ENCODE measurements at places on chromosomes 4 and X. TPM values are rescaled to one million over a fixed set of nuclear protein-coding genes. Genes with fewer than 3 reads are reported as not detected.

- DNase-seq = no peak
Measured at GRCh38 chr4:79578606-79579005, 170.6 kb upstream of the GK2 start.

DNA sequence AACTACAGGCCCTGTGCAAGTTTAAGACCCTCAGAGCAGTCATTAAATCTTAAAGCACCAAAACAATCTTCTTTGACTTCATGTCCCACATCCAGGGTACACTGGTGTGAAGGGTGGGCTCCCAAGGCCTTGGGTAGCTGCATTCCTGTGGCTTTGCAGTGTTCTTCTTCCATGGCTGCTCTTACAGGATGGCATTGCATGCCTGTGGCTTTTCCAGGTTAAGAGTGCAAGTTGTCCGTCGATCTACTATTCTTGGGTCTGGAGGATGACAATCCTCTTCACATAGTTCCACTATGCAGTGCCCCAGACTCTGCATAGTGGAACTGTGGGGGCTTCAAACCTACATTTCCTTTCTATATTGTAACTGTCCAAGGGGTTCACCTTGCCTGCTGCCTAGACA, 494.5 kb downstream of the CFAP47 start:
- DNase-seq = no peak

DNA sequence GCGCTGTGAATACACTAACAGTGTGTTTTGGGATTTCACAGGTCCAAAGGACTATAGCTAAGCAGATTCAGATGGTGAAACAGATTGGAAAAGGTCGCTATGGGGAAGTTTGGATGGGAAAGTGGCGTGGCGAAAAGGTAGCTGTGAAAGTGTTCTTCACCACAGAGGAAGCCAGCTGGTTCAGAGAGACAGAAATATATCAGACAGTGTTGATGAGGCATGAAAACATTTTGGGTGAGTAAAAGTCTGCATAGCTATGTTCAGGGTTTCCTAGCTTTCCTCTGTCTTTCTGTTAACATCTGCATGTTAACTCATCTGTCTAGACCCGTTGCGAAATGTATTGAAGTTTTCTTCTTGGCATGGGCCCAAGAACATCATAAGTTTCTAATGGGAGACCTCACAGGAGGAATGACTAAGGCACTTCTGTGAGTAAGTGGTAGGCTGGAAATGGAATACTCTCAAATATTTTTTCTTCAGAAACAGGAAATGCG, 372.1 kb downstream of the BMPR1B start:
- no peak for DNase-seq

SASH3 gene
- total RNA-seq = 10.1 TPM

GRCh38 chr4:41504167-41504818, 33.7 kb upstream of the LIMCH1 start:
- no peak for DNase-seq

CSAG1 gene
- total RNA-seq = not detected

- DNase-seq = no peak
Measured at GRCh38 chr4:54100595-54101189, 729 bp downstream of the GSX2 start.

- no peak for DNase-seq
Measured at GRCh38 chr4:121339824-121340223, 41.0 kb downstream of the QRFPR start.

DNA sequence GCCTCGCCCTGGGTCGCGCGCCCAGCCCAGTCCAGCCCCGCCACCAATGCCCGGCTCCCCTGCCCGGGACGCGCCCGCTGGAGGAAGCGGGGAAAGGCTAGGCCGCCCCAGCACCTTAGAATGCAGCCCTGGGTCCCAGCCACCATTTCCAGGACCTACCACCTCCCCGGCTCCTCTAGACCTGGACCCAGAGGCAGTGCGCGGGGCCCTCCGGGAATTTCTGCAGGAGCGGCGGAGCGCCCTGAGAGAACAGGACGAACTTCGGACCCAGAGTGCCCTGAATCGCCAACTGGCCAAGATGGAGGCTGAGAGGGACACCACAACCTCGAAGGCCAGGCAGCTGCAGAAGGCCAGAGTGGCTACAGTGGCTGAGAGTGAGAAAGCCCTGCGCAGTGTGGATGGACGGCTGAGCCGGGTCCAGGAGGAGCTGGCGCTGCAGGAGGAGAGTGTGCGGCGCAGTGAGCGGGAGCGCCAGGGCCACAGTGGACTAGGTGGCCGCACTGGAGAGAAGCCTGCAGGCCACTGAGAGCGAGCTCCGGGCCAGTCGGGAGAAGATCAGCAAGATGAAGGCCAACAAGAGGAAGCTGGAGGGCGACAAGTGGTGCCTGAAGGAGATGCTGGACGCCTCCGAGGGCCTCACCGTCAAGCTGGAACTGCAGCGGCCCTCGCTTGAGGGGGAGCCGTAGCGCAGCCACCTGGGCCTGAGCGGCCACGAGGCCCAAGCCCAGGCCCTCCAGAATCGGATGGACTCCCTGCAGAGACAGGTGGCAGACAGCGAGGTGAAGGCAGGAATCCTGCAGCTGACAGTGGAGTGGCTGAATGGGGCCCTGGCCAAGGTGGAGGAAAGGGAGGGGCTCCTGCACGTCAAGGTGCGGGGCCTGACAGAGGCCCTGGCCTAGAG, 15.5 kb downstream of the SMIM10L2A start:
- DNase-seq = no peak

- DNase-seq = no peak
Measured at GRCh38 chr4:38759113-38759789, 23.5 kb downstream of the TLR10 start.

TRIM61 gene
- not detected for total RNA-seq

- no peak for DNase-seq
Measured at GRCh38 chr4:168059251-168059650, 33.1 kb upstream of the ANXA10 start.

FRG2 gene
- not detected for total RNA-seq

- DNase-seq = no peak
Measured at GRCh38 chr4:65654976-65655375, 15.3 kb downstream of the EPHA5 start.

DNA sequence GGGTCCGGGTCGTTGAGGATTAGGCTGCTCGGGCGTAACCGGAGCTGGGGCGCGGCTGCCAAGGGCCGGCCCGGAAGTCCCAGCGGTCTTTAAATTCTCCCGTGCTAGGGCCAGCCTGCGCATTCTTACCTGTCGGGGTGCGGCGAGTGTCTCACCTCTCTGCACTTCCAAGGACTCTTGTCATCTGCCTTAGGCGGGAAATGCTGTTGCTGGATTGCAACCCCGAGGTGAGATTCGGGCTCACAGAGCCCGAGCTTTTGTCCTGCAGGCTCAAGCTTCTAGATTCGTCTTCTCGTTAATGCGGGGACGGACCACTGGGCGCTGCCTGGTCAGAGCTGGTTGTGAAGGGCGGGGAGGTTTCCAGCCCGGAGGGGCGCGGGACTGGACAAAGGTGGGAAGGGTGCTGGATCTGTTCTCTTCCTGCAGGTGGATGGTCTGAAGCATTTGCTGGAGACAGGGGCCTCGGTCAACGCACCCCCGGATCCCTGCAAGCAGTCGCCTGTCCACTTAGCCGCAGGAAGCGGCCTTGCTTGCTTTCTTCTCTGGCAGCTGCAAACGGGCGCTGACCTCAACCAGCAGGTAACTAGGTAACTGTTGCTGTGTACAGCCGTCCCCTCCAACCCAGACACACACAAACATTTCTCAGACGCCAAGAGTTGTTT, at the start of gene ANKRD37:
Gene ANKRD37 (plus strand): TSS at position 118 of the 662 bp plus-strand sequence. CDS start 83 bp downstream, at position 201.
- DNase-seq = peak; percentile 77

DNA sequence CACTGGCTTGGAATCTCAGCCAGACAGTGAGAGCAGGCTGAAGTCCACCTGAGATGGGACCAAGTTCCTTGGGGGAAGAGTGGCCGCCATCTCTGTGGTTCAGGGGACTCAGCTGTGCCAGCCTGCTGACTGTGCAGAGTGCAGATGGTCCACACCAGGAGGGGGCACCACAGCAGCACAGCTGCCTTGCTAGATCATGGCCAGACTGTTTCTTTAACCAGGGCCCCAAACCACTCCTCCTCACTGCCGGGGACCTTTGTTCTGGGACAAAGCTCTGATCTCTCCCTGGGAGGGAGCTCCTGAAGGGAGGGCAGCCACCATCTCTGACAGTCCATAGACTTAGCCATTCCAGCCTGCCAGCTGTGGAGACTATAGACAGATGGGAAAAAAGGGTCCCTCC, 2189.6 kb downstream of the PCDH7 start:
- DNase-seq = peak; percentile 4

GRCh38 chr4:147461161-147461560, 19.7 kb upstream of the EDNRA start:
- no peak for DNase-seq
